Activated CD8-positive, alpha-beta memory T cell treated with anti-CD3 and anti-CD28 coated beads, Interleukin-2, amount 10 ng/mL, durations not matched to agents 7 days and 5 days (primary cell): ENCODE measurements at places on chromosomes 12 and 14. TPM values are rescaled to one million over a fixed set of nuclear protein-coding genes. Genes with fewer than 3 reads are reported as not detected.

DNA sequence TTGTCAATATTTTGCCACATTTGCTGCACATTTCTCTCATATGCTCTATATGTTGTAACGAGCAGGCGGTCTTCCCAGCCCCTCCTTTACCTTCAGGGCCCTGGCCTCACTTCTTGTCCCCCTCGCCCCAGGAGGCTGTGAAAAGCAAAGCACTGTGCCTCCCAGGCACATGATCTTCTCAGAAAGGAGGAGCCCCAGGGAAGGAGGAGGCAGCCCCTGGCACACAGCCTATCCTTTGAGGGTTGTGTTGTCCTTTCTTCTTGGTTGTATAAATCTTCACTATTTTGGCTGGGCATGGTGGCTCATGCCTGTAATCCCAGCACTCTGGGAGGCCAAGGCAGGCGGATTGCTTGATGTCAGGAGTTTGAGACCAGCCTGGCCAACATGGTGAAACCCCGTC, 77.0 kb downstream of the PPP2R5C start:
- peak overlapping the region; percentile 7 for H3K4me3 ChIP-seq
- no peaks in the 10 kb centered on the region for H3K27me3 ChIP-seq
- peaks cover 82% of the 10 kb centered on the region for H3K4me1 ChIP-seq

Gene INHBC
- total RNA-seq = not detected

- H3K27ac ChIP-seq = no peak overlapping the region
- H3K36me3 ChIP-seq = peaks cover 74% of the 10 kb centered on the region
- H3K27me3 ChIP-seq = no peaks in the 10 kb centered on the region
- H3K4me3 ChIP-seq = no peak overlapping the region
- no peak for DNase-seq
- H3K4me1 ChIP-seq = no peaks in the 10 kb centered on the region
Measured at GRCh38 chr12:133120385-133121191, 9.5 kb downstream of the ZNF891 start.

DNA sequence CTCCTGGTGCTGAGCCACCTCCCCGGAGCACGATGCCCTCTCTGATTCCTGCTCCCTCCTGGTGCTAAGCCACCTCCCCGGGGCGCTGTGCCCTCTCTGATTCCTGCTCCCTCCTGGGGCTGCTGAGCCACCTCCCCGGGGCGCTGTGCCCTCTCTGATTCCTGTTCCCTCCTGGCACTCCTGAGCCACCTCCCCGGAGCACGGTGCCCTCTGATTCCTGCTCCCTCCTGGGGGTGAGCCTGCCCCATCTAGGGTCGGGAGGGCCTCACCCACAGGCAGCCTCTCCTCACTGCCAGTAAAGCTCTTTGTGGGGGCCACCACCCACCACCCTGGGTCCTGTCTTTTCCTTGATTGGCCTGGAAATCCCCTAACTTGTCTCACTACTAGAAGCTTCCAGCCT, 327.6 kb upstream of the SFSWAP start:
- H3K36me3 ChIP-seq = no peaks in the 10 kb centered on the region
- H3K4me1 ChIP-seq = no peaks in the 10 kb centered on the region
- no peaks in the 10 kb centered on the region for H3K27me3 ChIP-seq
- no peak overlapping the region for H3K27ac ChIP-seq
- peak; percentile 31 for DNase-seq

DNA sequence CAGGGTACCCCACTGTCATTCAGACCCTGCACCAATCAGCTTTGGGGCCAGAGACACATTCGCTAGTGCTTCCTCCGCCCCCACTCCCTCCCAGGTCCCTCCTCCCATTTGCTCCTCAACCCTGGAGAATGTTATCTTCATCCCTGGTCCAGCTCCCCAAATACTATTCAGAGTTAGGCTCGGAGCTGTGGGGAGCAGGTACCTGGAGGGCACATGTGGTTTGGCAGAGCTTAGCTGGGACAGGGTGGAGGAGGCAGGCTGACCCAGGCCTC, 19.5 kb downstream of the VSX2 start:
- H3K4me3 ChIP-seq = no peak overlapping the region
- H3K4me1 ChIP-seq = peaks cover 9% of the 10 kb centered on the region
- peaks cover 30% of the 10 kb centered on the region for H3K27me3 ChIP-seq
- no peaks in the 10 kb centered on the region for H3K36me3 ChIP-seq
- no peak overlapping the region for H3K27ac ChIP-seq
- no peak for DNase-seq

DNA sequence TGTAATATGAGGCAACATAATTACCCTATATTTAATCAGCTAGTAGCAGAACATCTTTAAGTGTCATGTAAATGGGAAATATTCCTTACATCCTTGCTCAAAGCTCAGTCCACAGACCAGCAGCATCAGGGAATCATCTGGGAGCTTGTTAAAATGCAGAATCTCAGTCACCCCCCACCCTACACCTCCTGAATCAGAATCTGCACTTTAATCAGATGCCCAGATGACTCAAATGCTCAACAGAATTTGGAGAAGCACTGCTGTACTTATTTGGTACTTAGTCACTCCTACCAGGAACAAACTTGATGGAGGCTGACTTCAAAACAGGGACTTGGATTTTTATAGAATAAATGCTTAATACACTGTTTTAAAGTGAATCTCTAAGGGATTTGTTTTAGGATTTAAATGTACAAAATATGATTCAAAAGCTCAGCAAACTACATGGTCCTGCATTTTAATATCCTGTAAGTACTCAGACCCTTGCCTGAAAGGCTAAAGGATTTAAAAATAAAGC, 96.5 kb downstream of the ARMH4 start:
- DNase-seq = no peak
- no peaks in the 10 kb centered on the region for H3K36me3 ChIP-seq
- H3K27me3 ChIP-seq = peaks cover 7% of the 10 kb centered on the region
- no peak overlapping the region for H3K4me3 ChIP-seq
- no peak overlapping the region for H3K27ac ChIP-seq
- no peaks in the 10 kb centered on the region for H3K4me1 ChIP-seq

DNA sequence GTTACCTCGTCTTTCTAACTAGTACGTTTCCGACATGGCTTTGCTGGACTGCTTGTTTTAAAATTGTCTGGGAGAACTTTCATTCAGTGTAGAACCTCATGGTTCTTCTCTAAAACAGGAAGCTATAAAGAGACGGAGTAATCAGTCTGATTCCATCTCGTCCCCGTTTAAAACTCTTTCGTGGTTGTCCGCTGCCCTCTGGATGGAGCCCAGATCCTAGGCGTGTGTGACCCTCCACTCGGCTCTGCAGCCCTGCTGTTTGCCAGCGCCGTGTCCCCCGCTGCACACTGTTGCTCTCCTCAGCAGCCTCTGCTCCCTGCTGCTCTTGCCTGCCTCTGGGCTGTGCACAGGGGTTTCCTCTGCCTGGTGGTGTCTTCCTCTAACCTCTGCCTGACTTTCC, 50.2 kb downstream of the SLC8B1 start:
- no peak overlapping the region for H3K4me3 ChIP-seq
- no peak overlapping the region for H3K27ac ChIP-seq
- peaks cover 2% of the 10 kb centered on the region for H3K36me3 ChIP-seq
- H3K27me3 ChIP-seq = no peaks in the 10 kb centered on the region
